Activated CD4-positive, alpha-beta T cell treated with anti-CD3 and anti-CD28 coated beads, Interleukin-2, amount 10 ng/mL, durations not matched to agents 7 days and 5 days (primary cell): ENCODE measurements at places on chromosomes 13 and 19. TPM values are rescaled to one million over a fixed set of nuclear protein-coding genes. Genes with fewer than 3 reads are reported as not detected.

DNA sequence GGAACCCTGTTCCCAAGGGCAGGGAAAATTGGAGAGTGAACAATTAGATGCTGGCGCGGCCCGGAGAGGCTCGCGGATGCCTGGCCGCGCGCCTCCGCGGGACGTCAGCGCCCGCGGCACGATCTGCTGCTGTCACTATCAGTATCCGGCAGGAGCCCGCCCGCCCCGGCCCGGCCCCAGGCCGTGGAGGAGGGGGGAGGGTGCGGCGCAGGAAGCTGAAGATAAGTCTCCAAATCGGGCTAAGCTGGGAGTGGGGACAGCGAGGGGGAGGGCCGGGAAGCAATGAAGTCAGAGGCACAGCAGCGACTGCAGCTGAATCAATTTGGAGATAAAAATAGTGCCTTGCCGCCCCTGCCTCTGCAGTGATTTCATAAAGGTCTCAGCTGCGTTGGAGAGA lies 441.5 kb upstream of the KLF12 start:
- peaks cover 14% of the 10 kb centered on the region for H3K4me1 ChIP-seq
- no peaks in the 10 kb centered on the region for H3K36me3 ChIP-seq
- DNase-seq = peak; percentile 57
- H3K27ac ChIP-seq = no peak overlapping the region
- peak overlapping the region; percentile 61 for H3K4me3 ChIP-seq
- peaks cover 38% of the 10 kb centered on the region for H3K27me3 ChIP-seq

The KRTDAP gene
- not detected for total RNA-seq

The RNU6-9 gene
- total RNA-seq = not detected

The CLEC11A gene
- total RNA-seq = 1.3 TPM

- H3K4me1 ChIP-seq = no peaks in the 10 kb centered on the region
- H3K27me3 ChIP-seq = no peaks in the 10 kb centered on the region
- no peak overlapping the region for H3K27ac ChIP-seq
- no peak for DNase-seq
- no peaks in the 10 kb centered on the region for H3K36me3 ChIP-seq
- H3K4me3 ChIP-seq = no peak overlapping the region
Measured at GRCh38 chr13:113938716-113939115, 35.2 kb downstream of the C13orf46 start.

- H3K27me3 ChIP-seq = no peaks in the 10 kb centered on the region
- no peaks in the 10 kb centered on the region for H3K36me3 ChIP-seq
- DNase-seq = no peak
- no peaks in the 10 kb centered on the region for H3K4me1 ChIP-seq
- no peak overlapping the region for H3K4me3 ChIP-seq
Measured at GRCh38 chr19:8877854-8878705, 45.9 kb downstream of the MBD3L1 start.

DNA sequence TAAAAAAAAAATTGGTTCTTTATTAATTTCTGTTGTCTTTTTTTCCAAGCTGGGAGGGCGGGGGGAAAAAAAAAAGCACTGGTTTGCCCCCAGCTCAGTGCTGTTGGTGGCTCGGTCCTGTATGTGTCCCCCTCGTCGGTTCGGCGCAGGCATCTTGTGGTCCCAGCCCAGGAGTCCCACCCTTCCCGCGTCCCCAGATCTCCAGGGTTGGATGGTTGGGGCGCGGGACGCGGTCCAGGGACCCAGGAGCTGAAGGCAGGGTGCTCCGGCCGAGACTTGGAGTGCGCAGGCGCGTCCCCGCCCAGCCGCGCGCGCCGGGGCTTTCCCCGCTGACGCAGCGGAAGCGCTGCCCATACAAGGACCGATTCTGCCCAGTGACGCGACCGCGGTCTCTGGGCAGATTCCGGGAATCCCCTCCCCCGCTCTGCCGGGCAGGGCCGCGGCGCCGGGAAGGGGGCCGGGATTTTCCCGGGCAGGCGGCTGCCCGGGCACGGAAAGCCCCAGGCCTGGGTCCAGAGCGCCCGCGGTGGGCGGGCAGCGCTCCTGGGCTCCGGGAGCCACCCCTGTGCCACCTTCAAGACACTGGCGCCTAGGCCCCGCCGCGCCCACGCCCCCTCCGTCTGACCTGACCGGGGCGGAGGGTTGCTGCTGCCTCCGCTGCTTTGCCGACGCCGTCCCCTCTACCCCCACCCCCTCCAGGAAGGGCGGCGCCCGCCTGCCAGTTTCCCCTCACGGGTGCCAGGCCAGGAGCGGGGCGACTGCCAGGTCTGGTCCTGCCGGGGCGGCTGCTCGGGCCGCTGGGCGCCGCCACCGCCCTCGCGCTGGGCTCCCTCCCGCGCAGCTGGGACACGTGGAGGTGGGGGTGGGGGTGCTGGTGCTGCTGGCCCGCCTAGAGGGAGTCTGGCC lies 2.3 kb downstream of the JUNB start:
- no peaks in the 10 kb centered on the region for H3K27me3 ChIP-seq
- peak overlapping the region; percentile 93 for H3K4me3 ChIP-seq

DNA sequence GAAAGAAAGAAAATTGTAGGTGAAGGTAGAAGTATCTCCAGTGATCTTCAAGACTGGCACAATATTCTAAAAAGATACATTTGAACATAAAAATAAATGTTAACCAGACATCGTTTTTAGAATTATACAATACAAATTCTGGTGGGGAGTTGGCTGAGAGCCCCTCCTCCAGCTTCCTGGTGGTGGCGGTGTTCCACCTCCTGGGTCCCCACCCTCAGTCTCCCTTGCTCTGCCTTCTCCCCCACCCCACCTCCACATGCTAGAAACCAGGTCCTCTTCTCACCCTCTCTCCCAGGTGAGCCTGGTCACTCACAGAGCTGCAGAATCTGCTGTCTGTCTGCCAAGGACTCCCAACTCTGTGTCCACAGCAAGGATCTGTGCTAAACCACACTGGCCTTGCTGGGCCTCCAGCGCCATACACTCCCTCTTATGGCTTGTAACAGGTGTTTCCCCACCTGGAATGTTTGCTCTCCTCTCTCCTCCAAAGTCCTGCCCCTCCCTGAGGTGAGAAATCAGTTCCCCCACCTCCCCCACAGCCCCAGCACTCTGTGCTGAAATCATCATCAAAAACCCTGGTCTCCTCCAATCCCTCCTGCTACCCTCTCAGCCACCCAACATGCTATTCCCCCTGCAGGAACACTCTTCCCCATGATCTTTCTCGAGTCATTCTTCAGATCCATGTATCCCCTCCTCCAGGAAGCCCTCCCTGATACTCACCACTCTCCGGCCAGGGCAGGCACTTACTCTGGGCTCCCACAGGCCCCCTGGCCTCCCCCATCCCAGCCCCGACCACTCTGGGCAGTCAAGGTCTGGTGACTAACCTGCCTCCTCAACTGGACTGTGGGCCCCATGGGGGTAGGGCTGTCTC lies 20.5 kb upstream of the CYP2S1 start:
- H3K4me1 ChIP-seq = peaks cover 26% of the 10 kb centered on the region
- no peak for DNase-seq
- H3K27ac ChIP-seq = no peak overlapping the region
- no peaks in the 10 kb centered on the region for H3K27me3 ChIP-seq
- H3K4me3 ChIP-seq = no peak overlapping the region

DNA sequence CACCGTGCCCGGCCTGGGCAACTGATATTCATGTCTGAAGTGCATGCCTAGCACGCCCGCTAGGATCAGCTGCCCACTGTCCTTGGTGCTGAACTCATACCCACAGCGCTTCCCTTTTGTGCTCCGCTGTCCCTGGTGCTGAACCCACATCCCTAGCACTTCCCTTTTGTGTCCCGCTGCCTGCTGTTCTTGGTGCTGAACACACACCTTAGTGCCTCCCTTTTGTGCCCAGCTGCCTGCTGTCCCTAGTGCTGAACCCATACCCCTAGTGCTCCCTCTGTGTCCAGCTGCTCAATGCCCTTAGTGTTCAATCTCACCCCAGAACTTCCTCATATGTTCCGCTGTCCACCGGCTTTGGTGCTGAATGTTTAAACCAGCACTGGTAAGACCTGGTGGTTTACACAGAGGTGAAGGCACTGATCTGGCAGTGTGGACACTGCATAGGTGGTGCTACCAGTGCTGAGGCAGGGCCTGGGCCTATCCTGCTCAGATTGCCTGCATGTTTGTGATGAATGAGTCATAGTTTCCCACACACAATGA lies 26.3 kb upstream of the SIGLEC11 start:
- peaks cover 31% of the 10 kb centered on the region for H3K36me3 ChIP-seq
- peak; percentile 92 for DNase-seq
- H3K4me3 ChIP-seq = no peak overlapping the region
- H3K27ac ChIP-seq = no peak overlapping the region
- H3K4me1 ChIP-seq = no peaks in the 10 kb centered on the region
- H3K27me3 ChIP-seq = no peaks in the 10 kb centered on the region

DNA sequence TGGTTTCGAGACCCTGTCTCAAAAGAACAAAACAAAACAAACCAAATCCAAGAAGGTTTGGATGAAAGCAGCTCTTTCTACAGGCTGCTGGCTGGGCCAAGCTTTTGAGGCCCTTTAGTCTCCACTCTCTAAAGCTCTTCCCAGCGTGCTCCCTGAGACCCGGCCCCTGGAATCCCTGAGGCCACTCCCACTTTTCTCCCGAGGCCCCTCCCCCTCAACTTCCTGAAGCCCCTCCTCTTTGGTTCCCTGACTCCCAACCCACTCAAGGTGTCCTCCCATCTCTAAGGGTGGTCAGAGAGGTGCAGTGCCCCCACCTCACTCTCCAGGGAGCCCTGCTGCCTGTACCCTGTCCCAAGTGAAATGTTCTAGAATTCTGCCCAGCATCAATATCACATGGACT lies 10.6 kb downstream of the ERICH6B start:
- no peak overlapping the region for H3K27ac ChIP-seq
- no peaks in the 10 kb centered on the region for H3K4me1 ChIP-seq

The MYPOP gene
- total RNA-seq = 9.7 TPM

GRCh38 chr19:5360003-5360780 lies 19.6 kb upstream of the PTPRS start:
- H3K27ac ChIP-seq = no peak overlapping the region
- peaks cover 4% of the 10 kb centered on the region for H3K27me3 ChIP-seq
- no peak overlapping the region for H3K4me3 ChIP-seq
- no peaks in the 10 kb centered on the region for H3K4me1 ChIP-seq
- H3K36me3 ChIP-seq = no peaks in the 10 kb centered on the region
- DNase-seq = no peak

- H3K27me3 ChIP-seq = peaks cover 11% of the 10 kb centered on the region
- no peaks in the 10 kb centered on the region for H3K36me3 ChIP-seq
- H3K4me3 ChIP-seq = no peak overlapping the region
- DNase-seq = no peak
- no peak overlapping the region for H3K27ac ChIP-seq
- H3K4me1 ChIP-seq = no peaks in the 10 kb centered on the region
Measured at GRCh38 chr13:37087486-37087885, 18.0 kb downstream of the CSNK1A1L start.

GRCh38 chr13:105804561-105805190 lies 730.8 kb downstream of the EFNB2 start:
- no peak for DNase-seq
- no peaks in the 10 kb centered on the region for H3K36me3 ChIP-seq
- H3K4me1 ChIP-seq = no peaks in the 10 kb centered on the region
- H3K27me3 ChIP-seq = no peaks in the 10 kb centered on the region
- no peak overlapping the region for H3K27ac ChIP-seq
- H3K4me3 ChIP-seq = no peak overlapping the region

The TUBB4A gene
- total RNA-seq = 2.5 TPM

- H3K27ac ChIP-seq = no peak overlapping the region
- H3K4me1 ChIP-seq = peaks cover 10% of the 10 kb centered on the region
- no peak for DNase-seq
- H3K36me3 ChIP-seq = no peaks in the 10 kb centered on the region
Measured at GRCh38 chr13:20714563-20715329, 11.2 kb downstream of the IL17D start.

DNA sequence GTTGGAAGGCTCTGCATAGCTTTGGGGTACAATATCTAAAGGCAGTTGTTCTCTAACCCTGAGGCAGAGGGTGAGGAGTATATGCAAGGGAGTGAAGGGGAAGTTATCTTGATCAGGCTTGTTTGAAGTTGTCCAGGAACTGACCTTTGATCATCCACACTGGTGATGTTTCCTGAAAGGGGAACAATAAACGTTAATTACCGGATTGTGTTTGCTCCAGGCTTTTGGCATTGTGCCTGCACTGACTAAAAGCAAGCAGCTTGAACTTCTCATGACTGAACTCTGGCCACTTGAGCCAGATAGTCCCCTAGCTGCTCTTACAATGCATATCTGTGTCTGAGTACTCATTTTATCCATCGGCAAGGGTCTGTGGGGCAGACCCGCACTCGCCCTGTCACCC lies 27.0 kb upstream of the ZNF726 start:
- H3K27me3 ChIP-seq = no peaks in the 10 kb centered on the region
- no peak for DNase-seq
- no peak overlapping the region for H3K27ac ChIP-seq

DNA sequence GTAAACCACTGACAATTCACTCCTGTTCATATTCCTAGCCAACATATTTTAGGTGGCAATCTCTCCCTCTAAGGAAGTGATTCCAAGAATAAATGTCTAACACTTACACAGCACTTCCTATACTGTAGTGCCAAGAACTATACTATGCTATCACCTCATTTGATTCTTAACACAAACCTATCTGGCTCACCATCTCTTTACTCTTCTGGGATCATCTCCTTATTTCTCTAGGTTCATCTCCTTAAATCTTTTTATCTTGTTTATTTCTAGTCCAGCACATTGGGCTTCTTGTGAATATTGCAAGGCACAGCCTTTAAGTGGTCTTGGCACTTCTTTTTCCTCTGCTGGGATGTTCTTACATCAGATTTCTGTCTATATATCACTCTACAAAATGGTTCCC lies 366.3 kb downstream of the SLITRK6 start:
- no peaks in the 10 kb centered on the region for H3K36me3 ChIP-seq
- H3K4me3 ChIP-seq = no peak overlapping the region
- H3K27me3 ChIP-seq = no peaks in the 10 kb centered on the region
- DNase-seq = no peak

GRCh38 chr13:109977212-109977968 lies 191.0 kb upstream of the IRS2 start:
- H3K27me3 ChIP-seq = no peaks in the 10 kb centered on the region
- DNase-seq = no peak
- no peaks in the 10 kb centered on the region for H3K4me1 ChIP-seq
- no peak overlapping the region for H3K4me3 ChIP-seq
- no peak overlapping the region for H3K27ac ChIP-seq
- no peaks in the 10 kb centered on the region for H3K36me3 ChIP-seq

DNA sequence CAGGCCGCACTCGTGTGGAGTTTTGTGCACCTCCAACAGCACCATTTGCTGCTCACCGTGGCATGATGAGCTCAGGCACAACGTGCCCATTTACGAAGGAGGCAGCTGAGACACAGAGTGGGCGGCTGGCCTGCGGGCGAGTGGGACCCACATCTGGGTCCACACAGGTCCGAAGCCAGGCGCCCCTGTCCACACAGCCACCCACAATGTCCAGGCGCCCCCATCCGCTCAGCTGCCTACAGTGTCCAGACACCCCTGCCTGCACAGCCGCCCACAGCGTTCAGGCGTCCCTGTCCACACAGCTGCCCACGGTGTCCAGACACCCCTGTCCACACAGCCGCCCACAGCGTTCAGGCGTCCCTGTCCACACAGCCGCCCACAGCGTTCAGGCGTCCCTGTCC lies 42.5 kb upstream of the F7 start:
- no peak overlapping the region for H3K4me3 ChIP-seq
- no peak for DNase-seq
- H3K27ac ChIP-seq = no peak overlapping the region
- no peaks in the 10 kb centered on the region for H3K4me1 ChIP-seq
